HCT116 (cell line): ENCODE measurements at places on chromosomes 1 and 21.

DNA sequence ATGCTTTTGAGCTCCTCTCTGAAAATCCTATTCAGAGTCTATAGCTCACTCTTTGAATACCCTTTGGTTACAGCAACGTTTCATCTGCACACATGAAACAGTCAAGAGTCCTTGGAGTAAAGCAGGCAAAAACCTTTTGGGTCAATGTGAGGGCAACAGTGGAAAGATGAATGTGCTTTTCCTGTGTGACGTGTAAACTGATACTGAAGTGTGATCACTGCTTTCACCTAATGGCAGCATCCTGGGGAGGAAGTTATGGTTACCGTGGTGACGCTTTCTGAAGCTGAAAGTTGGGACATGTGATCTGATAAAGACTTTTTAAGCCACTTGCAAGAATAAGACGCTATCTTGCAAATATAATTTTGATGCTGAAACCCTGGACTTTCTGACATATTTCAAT, 160.0 kb downstream of the SEC16B start:
- no peak for DNase-seq

DNA sequence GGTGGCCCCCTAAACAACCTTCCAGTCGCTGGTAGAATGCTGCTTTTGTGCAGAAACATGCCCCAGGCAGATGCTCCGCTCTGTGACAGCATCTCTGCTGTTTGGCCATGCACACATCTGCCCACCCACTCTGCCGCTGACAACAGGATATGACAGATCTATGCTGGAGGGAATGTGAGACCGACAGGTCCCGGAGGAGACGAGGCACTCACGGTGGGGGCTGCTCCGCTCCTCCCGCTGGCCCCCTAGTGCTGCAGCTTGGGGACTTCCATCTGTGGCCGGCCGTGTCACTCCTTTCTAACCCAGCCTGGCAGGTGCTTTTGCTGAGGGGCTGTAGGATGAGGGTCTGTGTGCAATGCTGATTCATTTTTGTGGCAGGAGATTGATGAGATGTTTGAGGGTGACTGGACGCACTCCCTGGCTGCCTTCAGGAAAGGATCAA, 49.1 kb upstream of the DMRTB1 start:
- no peak for DNase-seq

DNA sequence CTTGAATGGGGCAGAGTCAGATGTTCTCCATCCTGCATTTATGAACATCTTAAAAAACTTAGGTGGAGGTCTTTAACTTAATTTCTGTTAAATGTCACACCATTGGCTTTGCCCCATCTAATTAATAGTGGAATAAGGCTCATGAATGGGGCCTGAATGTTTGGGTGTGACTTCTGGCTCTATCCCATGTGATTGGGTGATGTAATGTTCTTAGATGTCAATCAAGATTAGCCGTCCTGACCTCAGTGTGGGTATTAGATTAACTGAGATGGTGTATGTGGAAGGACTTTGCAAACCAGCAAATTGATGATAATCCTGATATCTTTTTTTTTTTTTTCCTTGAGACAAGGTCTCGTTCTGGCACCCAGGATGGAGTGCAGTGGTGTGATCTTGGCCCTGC, 38.1 kb downstream of the C1orf21 start:
- DNase-seq = no peak

- DNase-seq = no peak
Observed at GRCh38 chr21:14096172-14096571, 114.6 kb downstream of the LIPI start.

- peak; percentile 88 for DNase-seq
Observed at GRCh38 chr1:209805875-209806760, at the start of gene IRF6. Gene IRF6, minus strand, starts transcription at chr1:209806142. Its CDS starts 4,729 bp downstream, at chr1:209801413.

- DNase-seq = no peak
Observed at GRCh38 chr1:183719289-183719688, 66.2 kb upstream of the APOBEC4 start.

- DNase-seq = no peak
Observed at GRCh38 chr1:218558271-218558810, 213.2 kb downstream of the TGFB2 start.

GRCh38 chr1:205670611-205671430, 9.5 kb downstream of the SLC45A3 start:
- DNase-seq = no peak

DNA sequence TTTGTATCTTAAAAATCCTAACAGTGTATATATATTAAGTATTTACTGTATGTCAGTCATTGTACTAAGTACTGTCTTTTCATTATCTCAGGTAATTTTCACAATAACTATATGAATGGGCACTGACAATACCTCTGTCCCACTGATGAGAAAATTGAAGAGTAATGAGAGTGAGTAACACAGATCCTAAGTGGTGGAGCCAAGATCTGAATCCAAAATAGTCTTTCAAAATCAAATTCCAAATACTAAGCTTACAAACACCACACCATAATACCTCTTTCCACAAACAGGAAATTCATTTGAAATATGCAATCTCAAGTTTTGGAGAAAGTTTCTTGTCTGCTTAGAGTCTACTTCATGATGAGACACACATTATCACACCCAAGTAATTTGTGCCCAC, 105.9 kb upstream of the EDEM3 start:
- no peak for DNase-seq

DNA sequence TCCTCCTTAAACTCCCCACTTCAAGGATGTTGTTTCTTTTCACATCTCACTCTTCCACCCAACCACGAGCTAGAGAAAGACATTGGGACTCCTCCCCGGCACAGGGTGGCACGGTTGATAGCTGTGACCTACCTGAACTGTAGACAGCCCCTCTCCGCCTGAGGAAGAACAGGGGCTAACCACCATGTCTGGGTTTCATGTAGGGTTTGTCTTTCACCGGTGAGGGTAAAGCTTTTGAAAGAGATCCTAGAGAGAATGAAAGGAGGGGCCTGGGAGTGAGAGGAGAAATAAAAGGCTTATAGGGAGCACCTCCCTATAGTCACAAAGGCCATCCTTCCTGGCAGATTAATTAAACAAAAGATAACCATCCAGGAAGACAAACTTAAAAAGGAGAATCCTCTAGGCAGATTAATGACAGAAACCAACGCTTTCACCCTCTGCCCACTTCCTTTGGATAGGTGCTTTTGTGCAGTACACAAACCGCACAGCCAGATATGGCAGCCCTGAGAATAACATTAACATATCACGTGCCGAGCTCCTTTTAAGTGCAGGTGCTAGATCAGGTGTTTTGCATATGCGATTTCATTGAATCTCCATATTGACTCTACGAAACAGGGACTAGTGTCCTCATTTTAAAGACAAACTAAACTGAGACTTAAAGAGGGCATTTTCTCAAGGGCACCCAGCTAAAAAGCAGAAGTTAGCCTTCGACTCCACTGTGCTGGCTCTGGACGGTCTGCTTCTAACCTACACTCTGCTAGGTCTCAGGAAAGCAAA, 178.1 kb upstream of the RUNX1 start:
- DNase-seq = no peak

- DNase-seq = no peak
Observed at GRCh38 chr1:13662493-13662892, 37.5 kb upstream of the PRDM2 start.

DNA sequence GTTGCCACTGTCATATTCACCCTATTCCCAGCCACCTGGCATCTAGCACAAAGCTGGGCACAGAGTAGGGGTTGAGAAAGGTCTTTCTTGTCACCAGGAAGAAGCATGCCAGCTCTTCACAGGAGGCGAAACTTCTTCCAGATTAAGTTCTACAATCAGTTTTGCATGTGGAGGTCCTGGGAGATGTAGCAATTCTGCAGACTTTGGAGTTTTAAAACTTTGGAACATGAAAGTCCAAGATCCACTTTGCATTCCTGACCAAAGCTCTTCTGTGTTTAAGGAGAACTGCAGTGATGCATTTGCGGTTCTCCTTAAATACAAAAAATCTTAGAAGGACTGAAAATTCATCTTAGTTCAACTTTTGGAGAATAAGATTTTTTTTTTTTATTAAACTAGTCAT, 258.5 kb upstream of the USP24 start:
- no peak for DNase-seq

- DNase-seq = no peak
Observed at GRCh38 chr1:54887665-54888071, 673 bp upstream of the DHCR24 start.

GRCh38 chr21:38177919-38178652, 78.7 kb upstream of the KCNJ15 start:
- no peak for DNase-seq

- DNase-seq = no peak
Observed at GRCh38 chr1:208071435-208072031, 160.6 kb upstream of the CD34 start.

DNA sequence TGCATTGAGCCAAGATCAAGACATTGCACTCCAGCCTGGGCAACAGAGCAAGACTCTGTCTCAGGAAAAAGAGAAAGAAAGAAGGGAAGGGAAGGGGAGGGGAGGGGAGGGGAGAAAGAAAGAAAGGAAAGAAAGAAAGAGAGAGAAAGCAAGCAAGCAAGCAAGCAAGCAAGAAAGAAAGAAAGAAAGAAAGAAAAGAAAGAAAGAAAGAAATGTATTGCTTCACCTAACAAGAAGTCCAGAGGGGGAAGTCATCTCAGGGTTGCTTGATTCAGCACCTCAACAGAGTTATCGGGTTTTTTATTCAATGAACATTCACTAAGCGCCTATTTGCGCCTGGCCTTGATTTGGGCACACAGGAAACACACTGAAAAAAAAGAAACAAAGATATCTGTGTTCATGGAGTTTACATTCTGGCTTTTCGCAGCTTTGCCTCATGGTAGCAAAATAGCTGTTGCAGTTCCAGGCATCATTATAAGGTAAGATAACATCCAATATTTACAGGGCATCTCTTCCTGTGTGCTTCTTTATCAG, 8.2 kb upstream of the RCSD1 start:
- DNase-seq = no peak

- DNase-seq = no peak
Observed at GRCh38 chr1:222923506-222923905, 108.7 kb downstream of the DISP1 start.

- DNase-seq = no peak
Observed at GRCh38 chr1:198711837-198712236, 73.0 kb downstream of the PTPRC start.

GRCh38 chr1:59532102-59532501, 235.2 kb downstream of the FGGY start:
- DNase-seq = no peak

GRCh38 chr1:52532731-52533327, 20.1 kb downstream of the TUT4 start:
- DNase-seq = no peak

GRCh38 chr21:18318156-18318555, 73.5 kb downstream of the CHODL start:
- DNase-seq = no peak
